8988T (cell line): ENCODE measurements at places on chromosomes 11 and 22.

DNA sequence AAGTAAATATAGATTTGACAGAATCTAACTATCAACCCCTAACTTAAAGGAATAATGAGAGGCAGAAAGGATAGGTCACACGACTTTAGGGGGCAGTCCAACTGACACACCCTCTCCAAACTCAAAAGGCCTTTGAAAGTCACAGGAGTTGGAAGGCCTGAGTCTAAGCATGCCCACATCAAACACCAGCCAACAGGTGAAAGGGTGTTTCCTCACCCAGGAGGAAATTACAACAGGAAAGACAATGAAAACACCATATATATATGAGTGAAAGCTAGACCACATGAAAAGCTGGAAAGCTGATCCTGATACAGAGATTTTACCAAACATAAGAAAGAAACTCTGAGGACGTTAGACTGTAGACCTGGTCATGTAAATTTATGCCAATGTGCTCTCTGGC is 10.5 kb upstream of the DEPDC7 start:
- no peak for DNase-seq

GRCh38 chr22:19687561-19688300 is 26.6 kb upstream of the SEPTIN5 start:
- no peak for DNase-seq

DNA sequence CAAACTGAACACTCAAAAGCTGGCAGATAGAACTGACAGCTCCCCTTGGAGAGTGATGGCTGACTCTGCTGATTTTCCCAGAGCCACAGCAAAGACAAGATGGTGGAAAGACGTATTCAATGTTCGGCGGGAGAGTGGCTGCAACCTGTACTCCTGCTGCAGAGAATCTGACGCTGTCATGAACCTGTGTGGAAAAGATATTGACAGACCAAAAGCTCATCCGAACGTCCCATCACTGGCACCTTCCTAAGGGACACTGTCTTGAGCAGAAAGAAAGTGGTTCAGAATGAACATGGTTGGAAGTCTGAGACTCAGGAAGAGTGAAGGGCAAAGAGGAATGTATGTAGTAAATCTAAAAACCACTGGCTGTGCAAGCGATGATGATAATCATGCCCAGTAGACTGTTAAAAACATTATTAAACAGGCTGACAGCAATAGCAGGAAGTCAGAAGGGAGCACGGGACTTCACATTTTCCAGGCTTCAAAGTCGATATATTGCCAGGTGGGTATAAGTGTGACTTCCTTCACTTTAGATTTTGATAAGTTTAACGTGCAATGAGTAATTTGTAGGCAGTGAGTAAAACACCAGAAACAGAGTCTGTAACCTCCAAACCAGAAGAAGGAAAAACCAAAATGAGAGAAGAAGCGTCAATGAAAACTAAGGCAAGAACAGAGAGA is 6.2 kb upstream of the IL17REL start:
- DNase-seq: peak; percentile 11

DNA sequence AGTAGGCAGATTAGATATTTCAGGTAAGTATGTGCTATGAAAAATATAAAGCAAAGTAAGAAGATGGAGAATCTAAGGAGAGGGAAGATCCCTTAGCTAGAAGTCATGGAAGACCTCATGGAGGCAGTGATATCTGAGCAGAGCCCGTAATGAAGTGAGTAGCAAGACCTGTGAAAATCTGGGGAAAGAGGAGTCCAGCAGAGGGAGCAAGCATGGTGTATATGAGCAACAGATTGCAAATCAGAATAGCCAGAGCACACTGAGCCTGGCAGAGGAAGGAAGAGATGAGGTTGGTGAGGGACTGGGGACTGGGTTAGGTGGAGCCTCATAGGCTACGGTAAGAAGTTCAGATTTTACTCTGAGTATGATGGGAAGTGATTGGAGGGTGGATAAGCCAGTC is 9.4 kb downstream of the LHFPL7 start:
- no peak for DNase-seq

GRCh38 chr11:61054513-61054912 is 47.8 kb upstream of the CD5 start:
- DNase-seq: no peak

GRCh38 chr11:69699213-69699612 is 4.6 kb downstream of the FGF19 start:
- DNase-seq: no peak

GRCh38 chr11:47899801-47900200 is 51.7 kb upstream of the NUP160 start:
- no peak for DNase-seq

GRCh38 chr11:15186146-15186545 is 71.4 kb downstream of the INSC start:
- no peak for DNase-seq

DNA sequence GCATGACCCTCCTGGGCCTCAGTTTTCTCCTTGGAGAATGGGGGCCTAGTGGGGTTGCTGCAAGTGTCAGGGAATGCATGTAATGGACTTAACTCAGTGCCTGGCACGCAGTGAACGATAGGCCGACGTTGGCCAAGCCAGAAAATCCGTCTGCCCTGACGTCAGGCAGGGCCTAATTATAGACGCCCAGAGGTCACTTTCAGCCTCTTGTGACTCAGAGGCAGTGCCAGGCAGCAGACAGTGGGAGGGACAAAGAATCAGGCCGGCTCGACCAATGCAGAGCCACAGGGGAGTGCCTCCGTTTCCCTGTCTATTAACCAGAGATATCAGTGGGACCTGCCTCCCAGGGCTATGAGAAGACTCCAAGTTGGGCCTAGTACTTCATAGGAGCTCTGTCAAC is 115.0 kb downstream of the MN1 start:
- DNase-seq: no peak

DNA sequence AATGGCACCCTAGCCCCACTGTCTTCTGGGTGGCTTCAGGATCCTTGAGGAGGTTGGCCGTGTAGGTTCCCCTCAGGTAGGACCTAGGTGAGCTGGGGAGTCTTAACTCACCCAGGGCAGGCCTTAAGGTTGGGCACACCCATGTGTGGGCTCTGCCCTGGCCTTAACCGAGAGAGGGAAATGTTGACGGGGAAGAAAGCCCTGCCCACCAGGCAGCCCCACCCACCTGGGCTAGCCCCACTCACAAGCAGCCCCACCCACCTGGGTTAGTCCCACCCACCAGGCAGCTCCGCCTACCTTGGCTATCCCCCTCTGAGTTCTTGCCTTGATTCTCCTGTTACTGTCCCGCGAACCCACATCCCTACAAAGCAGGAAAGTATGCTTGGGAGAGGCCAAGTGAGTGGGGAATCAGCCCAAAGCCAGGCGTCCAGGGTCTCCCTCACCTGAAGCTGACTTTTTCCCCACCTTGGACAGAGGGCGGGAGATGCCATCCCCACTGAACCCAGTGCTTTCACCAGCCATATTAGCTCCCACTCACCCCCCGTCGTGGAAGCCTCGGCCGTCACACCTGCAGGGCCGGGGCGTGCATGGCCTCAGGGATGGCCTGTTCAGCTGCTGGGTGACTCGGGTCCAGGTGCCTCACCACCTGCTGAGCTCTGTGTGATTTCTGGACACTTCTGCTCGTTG is at the start of gene MYEOV:
Gene MYEOV (plus strand): TSS at position 337 of the 687 bp plus-strand sequence. CDS start 1,200 bp downstream, outside the sequence.
- peak; percentile 80 for DNase-seq

- DNase-seq: peak; percentile 86
Observed at GRCh38 chr11:61814958-61815789, 1.6 kb downstream of the FADS1 start.

DNA sequence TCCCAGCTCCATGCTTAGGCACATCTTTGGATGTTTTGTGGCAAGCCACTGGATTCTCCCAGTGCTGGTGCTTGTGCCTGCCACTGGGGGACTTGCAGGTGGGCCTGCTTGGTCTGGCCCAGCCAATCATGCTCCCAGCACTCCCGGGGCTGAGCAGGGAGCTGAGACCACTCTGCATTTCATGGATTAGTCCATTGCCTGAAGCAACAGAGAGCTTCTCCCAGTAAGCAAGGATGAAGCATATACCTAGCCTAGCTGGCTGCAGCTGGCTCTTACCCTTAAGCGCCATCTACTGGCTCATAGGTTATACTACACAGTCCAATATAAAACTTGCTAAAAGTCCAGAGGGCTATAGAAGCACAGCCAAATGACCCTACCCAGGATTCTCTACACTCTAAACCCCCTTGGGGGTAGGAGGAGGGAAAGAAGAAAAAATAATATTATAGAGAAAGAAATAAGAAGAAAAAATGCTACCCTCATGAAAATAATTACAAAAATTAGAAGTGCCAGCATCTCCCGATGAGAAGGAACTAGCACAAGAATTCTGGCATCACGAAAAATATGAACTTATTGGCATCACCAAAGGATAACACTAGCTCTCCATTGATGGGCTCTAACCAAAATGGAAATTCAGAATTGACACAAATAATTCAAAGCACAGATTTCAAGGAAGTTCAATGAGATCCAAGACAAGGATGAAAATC is 275.3 kb downstream of the C11orf87 start:
- no peak for DNase-seq

GRCh38 chr11:57174656-57175055 is 7.1 kb upstream of the LRRC55 start:
- DNase-seq: no peak

DNA sequence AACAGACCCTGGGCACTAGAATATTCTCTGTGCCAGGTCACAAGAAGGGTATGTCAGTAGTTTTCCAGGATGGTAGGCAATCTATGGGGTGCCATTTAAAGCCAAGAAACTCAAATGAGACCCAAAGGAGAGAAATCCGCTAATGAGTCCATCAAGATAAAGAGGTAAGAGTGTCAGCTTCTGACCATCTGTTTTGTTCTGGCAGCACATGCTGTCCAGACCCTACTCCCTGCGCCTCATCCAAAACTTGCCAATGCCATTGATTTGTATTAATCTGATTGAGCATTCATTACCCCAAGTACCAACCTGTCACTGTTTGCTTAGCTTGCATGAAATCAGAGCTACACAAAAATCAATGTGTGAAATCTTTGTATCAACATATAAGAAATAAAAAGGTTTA is 229.0 kb downstream of the BLID start:
- DNase-seq: no peak

- no peak for DNase-seq
Observed at GRCh38 chr11:14012846-14013245, 50.3 kb downstream of the SPON1 start.

DNA sequence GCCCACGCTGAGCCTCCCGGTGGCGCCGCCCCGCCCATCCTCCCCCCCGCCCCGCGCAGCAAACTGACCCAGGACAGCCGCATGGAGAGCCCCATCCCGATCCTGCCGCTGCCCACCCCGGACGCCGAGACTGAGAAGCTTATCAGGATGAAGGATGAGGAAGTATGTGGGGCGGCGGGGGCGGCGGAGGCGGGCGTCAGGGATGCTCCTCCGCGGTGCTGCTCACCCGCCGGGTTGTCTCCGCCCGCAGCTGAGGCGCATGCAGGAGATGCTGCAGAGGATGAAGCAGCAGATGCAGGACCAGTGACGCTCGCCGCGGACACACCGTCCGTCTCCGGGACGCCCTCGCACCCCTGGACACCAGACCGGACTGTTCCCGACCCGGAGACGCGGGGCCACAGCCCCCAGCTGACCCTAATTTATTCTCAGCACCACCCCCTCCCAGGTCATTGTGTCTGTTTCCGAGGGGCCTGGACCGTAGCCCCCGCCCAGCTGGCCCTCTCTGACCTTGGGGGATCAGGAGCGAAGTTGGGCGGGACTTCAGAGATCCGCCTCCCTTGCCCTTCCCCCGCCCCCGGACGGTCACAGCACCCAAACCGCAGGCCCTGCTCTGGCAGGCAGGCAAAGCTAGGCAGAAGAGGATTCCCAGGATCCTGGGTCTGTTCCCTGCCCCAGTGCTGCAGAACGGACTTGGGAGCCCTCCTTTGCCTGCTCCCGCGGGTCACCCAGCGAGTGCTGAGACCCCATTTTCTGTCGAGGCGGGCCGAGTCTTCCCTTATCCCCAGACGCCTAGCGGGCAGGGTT is 959 bp upstream of the GP1BB start:
- no peak for DNase-seq

GRCh38 chr11:19105011-19105410 is 12.0 kb upstream of the ZDHHC13 start:
- no peak for DNase-seq

GRCh38 chr11:95727620-95728019 is 62.0 kb downstream of the FAM76B start:
- no peak for DNase-seq

DNA sequence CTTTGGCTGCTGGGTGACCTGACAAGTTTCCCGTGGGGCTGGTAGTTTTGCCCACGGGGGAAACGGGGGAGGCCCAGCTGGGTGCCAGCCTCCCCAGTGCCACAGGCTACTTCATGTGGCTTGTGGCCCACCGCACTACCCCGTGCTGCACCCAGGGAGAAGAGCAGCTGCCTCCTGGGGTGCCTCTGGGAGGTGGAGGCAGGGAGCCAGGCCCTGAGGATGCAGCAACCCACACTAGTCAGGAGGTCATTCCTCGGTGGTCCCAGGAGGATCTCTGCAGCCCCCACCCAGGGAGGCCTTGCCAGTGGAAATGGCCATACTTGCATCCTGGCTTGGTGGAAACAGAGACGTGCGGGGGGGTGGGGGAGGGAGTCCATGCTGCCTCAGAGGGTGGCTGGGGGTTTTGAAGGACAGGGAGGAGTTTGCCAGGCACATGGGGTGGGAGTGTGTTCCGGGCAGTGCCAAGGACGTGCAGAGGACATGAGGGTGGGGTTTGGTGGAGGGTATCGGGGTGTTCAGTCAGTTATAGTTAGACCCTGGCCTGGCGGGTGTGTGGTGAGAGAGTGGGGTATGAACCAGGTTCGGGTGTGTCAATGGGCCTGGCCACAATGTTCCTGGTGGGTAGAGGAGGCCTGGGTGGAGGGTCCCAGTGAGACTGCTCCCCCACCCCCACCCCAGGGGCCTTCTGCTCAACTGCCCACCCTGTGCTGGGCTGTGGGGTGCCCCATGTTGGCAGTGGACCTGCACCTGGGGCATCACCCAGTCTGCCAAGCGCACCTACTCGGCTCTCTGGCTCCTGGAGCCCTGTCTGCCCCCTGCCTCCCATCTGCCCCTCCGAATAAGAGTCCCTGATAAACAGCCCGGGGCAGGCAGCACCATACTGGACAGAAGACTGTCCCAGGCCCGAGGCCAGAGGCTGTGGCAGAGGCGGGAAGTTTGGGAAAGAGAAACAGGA is 3.8 kb downstream of the PIM3 start:
- DNase-seq: peak; percentile 18

GRCh38 chr22:20154602-20155187 is 3.8 kb upstream of the CCDC188 start:
- DNase-seq: peak; percentile 67

- DNase-seq: no peak
Observed at GRCh38 chr11:35605706-35606105, 12.6 kb upstream of the FJX1 start.

- DNase-seq: no peak
Observed at GRCh38 chr11:111846063-111846462, 25.3 kb downstream of the ALG9 start.
